T follicular helper cell (primary cell): ENCODE measurements at places on chromosomes 12 and 14.
A peak's percentile ranks its signal among the peaks of the same experiment; 100 is the strongest.

GRCh38 chr12:124964251-124964650 lies 24.7 kb downstream of the DHX37 start:
- no peak for DNase-seq

DNA sequence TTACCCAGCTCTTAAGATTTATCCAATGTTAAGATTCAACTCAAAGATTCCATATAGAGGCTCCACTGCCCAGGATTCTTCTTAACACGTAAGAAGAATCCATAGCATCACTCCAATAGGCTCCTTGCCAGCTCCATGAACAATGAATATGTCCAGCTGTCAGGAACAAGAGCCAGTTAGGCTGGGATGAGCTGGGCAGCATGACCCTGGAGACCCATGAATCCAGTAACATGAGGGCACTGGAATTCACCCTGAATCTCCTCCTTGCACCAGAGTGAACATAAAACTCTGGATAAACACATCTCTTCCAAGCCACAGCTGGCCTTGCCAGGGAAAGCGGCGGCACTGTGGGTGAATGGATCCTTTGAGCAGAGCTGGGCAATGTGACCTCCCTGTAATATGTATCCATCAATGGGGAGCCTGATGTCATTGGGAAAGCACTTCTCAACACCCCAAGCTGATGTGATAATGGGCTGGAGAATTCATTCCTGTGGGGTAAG lies 24.4 kb upstream of the TC2N start:
- DNase-seq, result no peak

DNA sequence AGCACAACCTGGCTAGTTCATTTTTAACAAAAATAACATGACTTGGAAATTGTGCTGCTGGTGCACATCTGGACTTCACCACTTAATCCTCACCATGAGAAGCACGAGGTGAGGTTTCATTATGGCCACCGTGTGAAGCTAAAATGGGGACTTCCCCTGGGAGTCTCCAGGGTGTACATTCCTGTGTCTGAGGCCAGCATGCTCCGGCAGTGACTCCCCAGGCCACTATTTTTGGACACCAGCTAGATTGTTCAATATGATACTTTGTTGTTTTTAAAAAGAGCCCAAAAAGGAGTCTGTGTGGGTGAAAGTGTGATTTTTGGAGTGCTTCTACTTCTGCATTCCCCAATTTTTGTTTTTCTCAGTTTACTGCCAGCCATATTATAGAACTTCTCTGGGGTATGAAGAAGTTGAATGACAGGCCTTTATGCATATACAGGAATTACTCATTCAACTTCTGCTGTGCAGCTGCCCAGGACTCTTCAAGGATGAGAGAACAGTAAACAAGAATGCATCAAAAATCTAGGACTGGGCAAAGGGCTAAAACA lies 16.9 kb upstream of the AICDA start:
- DNase-seq, result no peak

GRCh38 chr12:5232291-5232690 lies 188.6 kb downstream of the KCNA5 start:
- no peak for DNase-seq

GRCh38 chr12:114674251-114675047 lies 9.5 kb downstream of the TBX3 start:
- DNase-seq, result no peak

- peak; percentile 24 for DNase-seq
These were observed 47.2 kb downstream of the PTPRB start for GRCh38 chr12:70590051-70590450.

- DNase-seq, result no peak
These were observed 525 bp downstream of the ATP5F1B start for GRCh38 chr12:56645201-56645716.

DNA sequence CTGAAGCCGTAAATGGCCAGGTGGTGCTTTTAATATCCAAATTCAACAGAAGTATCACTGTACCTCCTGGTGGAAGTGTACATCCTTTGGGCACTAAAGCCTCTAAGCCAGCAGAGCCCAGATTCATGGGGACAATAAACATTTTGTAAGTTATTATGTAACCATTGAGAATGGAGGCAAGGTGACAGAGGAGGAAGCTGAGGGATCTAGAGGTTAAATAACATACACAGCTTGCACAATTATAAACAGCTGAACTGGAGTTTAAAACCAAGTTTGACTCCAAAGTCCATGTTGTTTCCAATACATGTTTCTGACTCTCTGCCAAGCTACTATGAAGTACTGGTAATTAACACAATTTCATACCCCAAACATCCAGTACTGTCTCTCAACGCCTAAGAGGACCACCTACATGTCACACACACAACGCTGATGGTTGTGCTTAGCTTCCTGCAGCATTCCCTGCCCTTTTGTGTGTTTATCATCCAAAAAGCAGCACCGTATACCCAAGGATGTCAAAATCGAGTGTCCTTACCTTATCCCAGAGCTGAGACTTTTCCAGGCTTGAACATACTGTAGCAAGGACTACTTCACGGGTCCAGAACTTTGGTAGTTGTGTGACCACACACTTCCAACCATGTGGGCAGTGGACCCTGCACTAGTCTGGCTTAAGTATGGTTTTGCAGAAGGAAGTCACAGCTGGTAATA lies 41.3 kb downstream of the EGLN3 start:
- no peak for DNase-seq

DNA sequence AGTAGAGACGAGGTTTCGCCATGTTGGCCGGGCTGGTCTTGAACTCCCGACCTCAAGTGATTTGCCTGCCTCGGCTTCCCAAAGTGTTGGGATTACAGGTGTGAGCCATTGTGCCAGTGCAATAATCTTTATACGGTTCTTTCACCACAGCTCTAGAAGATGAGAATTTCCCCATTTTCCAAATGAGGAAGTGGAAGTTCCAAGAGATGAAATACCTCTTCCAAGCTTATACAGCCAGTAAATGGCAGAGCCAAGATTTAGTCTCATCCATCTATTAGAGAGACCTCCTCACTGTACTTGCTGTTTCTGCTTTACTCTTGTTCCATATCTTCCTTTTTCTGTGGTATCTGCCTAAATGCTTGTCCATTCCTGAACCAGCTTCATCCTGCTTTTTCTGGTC lies 3.1 kb upstream of the LMNTD1 start:
- DNase-seq, result no peak

GRCh38 chr14:106840258-106840657 lies 1313.9 kb downstream of the TMEM121 start:
- no peak for DNase-seq

DNA sequence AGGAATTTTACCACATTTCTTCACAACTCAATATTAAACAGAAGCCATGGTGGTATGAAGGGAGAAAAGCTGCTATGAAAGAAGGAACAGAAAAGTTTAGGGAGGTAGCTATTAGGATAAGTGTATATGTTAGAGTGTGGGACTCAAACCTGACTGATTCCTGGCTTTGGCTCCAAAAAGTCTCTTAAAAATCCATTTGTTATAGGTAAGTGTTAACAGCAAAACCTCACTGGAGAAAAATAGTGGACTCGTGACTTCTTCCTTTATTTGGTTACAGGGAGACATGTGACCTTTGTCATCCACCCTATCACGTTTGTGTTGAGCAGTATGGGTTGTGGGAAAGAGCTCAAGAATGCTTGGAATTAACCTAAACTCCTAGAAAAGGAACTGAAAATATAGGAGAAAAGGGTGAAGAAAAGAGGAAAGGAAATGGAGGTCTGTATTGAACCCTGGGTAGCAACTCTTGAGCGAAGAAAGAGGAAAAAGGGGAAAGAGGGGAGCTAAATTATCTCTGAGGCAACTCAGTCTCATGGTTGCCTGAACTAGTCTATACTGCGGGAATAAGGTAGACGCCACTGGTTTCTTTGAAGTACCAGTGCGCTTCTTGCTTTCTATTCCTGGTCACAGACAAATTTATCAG lies 3.6 kb upstream of the EID3 start:
- no peak for DNase-seq

- peak; percentile 40 for DNase-seq
These were observed 1264.0 kb downstream of the TMEM121 start for GRCh38 chr14:106790189-106791036.

DNA sequence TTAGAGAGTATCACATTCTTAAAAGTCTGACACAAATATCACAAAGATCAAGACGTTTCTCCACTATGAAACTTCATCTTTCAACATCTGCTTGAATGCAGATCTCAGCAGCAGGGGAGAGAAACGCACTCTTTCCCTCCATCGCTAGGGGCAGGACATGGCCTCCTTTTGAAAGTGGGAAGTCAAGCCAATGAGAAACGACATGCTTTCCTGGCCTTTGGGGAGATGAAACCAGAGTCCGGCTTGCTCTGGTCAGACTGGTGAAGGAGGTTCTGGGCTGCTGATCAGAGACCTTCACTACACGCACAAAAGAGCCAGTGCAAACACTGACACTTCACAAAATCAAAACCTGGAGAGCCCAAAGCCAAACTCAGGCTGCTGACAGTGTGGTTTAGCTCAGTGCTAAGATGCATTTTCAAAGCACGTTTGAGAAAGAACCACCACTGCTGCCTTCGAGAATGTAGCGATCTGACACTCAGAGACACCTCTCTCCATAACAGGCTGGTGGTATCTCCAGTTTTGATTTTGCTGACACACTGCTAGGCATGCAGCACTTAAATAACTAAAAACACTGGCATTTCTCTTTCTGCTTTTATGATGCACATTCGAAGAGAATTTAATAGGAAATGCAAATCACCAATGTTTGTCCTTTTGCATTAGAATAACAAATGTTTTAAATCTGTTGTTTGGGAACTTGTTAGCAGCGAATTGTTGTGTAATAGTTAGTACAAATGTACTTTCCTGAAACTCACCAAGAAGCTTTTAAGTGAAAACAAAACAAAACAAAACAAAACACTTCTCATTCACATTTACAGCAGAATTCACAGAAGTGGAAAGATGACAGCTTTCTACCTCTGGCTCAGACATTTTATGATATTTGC lies 93.9 kb upstream of the OVCH1 start:
- DNase-seq, result no peak

- DNase-seq, result no peak
These were observed 5.5 kb downstream of the PABPN1 start for GRCh38 chr14:23326491-23327332.

DNA sequence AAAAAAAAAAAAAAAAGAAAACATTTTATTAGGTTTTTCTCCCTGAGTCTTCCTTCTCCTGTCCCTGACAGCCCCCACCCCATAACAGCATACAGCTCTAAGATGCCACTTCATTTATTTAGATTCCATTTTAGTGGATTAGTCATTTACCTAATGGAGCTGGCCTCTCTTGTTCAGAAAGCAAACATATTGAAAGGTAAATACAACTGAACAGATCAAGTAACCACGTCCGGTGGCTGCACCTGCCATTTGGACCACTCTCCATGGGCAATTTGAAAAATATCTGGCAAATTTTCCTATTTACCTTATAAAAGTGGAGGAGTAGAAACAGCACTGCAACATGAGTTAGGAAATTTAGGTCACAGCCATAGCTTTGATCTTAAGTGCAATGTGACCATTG lies 254.6 kb downstream of the C12orf42 start:
- no peak for DNase-seq

DNA sequence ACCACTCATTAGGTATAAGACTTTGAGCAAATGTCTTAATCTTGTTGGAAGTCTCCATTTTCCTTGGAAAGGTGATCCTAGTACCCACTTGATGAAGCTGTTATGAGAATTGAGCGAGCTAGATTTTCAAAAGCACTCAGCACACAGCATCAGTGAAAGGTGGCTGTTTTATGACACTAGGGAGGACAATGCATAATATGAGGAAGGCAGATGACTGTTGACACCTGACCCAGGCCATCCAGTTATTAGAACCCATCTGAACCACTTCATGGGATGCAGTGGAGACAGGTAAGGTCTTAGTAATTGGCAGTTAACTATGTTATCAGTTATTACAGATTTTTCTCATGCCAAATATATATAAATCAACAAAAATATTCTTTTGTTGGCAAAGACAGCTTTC lies 369.9 kb upstream of the PDE3A start:
- DNase-seq, result no peak

DNA sequence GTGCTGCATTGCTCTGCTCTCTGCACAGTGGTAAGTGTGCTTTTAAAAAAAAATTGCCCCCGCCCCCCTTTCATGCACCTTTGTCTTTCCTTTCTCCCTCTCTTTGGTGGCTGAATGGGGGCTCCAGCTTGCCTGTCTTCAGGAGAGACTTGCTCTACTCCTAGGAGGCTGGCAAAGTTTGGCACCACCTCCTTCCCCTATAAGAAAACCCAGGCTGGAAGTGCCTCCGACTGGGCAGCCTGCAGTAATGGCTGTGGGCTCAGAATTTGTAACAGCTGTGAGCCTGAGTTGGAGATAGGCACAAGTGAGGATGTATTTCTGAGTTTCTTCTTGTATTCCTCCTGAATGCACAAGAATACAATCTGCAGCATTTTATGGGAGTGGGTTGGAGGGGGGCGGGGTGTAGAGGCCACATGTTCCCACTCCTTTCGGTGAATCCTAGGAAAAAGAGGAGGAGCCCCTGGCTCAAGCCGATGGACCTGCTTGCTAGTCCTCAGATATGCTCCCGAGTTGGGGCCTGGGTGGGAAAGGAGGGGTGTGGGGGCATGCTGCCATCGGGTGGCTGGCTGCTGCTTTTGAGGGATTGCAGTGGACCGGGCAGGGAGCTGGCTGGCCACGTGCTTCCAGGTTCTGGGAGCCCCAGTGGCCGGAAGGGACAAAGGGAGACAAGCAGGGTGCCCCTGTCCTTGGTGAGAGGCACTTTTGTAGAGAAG lies 124.3 kb downstream of the TSPAN9 start:
- DNase-seq, result no peak

DNA sequence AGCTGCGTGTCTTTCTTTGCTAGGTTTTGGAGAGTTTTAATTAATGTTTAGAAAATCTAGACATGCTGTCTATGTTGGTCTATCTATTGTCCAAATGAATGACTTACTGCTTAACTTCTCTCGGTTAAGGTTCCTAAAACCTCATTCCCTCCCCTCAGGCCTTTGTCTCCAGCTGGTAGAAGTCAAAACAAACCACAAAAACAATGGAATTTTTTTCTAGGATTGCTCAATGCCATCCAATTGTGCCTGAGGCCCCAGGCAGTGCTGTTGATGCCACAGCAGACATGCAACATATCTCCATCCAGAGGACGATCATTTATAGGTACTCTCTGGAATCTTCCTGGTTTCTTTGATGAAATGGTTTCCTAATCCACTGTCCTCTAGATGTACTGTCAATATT lies 448.2 kb upstream of the TBX3 start:
- no peak for DNase-seq

- DNase-seq, result no peak
These were observed 178.2 kb downstream of the RMST start for GRCh38 chr12:97640826-97641225.

DNA sequence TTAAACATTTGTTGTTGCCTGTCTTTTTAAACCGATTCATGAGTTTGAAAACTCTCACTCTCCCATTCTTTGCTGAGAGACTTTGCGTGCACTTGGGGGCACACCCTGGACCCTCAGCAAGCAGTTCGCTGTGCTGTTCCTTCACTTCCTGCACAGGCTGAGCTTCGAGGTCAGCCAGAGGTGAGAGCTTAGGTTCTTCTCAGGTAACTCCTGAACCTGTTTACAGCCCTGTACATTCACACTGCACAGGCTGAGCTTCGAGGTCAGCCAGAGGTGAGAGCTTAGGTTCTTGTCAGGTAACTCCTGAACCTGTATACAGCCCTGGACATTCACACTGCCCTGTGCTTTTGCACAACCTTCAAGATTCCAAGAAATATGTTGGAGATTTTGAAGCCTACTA lies 9.8 kb upstream of the CLECL1 start:
- no peak for DNase-seq
